ENCODE measurements at places on chromosomes 5 and 9.

GRCh38 chr5:170216257-170216864, 16.4 kb upstream of the C5orf58 start:
- peak; percentile 54 for DNase-seq

GRCh38 chr5:59833448-59833847, 60.1 kb downstream of the PDE4D start:
- DNase-seq, result no peak

GRCh38 chr5:132487841-132488555, 2.6 kb downstream of the IRF1 start:
- no peak for DNase-seq

GRCh38 chr9:2576631-2577030, 45.0 kb upstream of the VLDLR start:
- DNase-seq, result no peak

DNA sequence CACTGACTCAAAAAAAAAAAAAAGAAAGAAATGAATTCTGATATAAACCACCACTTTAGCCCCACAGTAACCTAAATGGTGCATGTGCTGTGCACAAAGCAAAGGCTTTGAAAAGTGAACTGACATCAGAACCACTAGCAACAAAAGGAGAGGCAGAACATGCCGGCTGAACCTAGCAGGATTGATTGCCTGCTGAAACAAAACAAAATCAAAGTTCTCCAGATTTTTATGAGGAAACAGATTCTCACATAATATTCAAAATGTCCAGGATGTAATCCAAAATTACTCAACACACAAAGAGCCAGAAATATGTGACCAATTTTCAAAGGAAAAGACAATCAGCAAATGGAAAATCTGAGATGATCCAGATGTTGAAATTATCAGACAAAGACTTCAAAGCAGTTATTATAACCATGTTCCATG, 37.9 kb downstream of the UBTD2 start:
- DNase-seq, result no peak

DNA sequence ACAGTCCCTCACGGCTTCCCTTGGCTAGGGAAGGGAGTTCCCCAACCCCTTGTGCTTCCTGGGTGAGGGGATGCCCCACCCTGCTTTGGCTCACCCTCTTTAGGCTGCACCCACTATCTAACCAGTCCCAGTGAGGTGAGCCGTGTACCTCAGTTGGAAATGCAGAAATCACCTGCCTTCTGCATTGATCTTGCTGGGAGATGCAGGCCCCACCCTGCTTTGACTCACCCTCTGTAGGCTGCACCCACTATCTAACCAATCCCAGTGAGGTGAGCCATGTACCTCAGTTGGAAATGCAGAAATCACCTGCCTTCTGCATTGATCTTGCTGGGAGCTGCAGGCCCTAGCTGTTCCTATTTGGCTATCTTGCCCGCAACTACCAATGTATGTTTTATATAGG, 44.7 kb downstream of the CCL28 start:
- no peak for DNase-seq

- no peak for DNase-seq
Measured at GRCh38 chr9:120230227-120230626, 349.7 kb downstream of the CDK5RAP2 start.

GRCh38 chr5:78077369-78078068, 217.0 kb downstream of the AP3B1 start:
- no peak for DNase-seq

- no peak for DNase-seq
Measured at GRCh38 chr5:170636206-170636605, 132.4 kb downstream of the KCNIP1 start.
